Stimulated activated CD4-positive, alpha-beta T cell treated with anti-CD3 and anti-CD28 coated beads, Interleukin-4, amount 100 ng/mL, for 48 hours (primary cell): ENCODE measurements at places on chromosomes 1 and 21.

- DNase-seq = no peak
These were observed 1.1 kb upstream of the ABCD3 start for GRCh38 chr1:94416901-94417727.

DNA sequence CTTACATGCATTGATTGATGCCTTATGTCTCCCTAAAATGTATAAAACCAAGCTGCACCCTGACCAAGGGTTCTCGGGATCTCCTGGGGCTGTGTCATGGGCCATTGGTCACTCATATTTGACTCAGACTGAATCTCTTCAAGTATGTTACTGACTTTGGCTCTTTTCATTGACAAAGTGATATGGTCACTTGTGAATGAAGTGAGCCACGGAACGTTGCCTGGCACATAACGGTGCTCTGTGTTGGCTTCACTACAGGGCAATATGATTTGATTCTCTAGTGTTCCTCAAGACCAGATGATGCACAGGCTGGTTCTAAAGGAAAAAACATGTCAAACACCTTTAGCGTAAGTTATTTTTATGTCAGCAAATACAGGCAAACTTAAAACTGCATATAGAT lies 11.4 kb upstream of the IL10RB start:
- no peak for DNase-seq

- no peak for DNase-seq
These were observed 143.9 kb downstream of the KAZN start for GRCh38 chr1:14742181-14742980.

DNA sequence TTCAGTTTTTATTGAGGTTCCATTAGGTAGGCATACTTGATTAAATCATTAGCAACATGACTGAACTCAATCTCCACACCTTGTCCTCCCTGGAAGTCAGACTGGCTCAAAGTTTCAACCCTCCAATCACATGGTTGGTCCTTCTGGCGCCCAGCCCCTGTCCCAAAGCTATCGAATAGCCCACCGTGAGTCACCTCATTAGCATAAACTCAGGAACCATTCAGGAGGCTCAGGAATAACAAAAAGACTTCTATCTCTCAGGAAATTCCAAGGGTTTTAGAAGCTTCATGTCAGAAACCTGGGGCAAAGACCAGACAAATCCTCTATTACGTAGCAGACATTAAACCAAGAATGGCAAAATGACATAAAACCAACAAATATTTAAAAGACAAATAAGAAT lies 78.6 kb downstream of the RGS2 start:
- no peak for DNase-seq

GRCh38 chr1:168693197-168693871 lies 35.7 kb downstream of the DPT start:
- no peak for DNase-seq

GRCh38 chr1:176466514-176466913 lies 3.5 kb downstream of the PAPPA2 start:
- DNase-seq = no peak

- DNase-seq = no peak
These were observed 579.9 kb downstream of the DPYD start for GRCh38 chr1:97340951-97341350.

GRCh38 chr1:208183977-208184911 lies 59.9 kb downstream of the PLXNA2 start:
- no peak for DNase-seq

GRCh38 chr1:150780510-150780909 lies 14.9 kb upstream of the CTSS start:
- DNase-seq = no peak

GRCh38 chr1:51299185-51299885 lies 31.0 kb downstream of the TTC39A start:
- DNase-seq = no peak

DNA sequence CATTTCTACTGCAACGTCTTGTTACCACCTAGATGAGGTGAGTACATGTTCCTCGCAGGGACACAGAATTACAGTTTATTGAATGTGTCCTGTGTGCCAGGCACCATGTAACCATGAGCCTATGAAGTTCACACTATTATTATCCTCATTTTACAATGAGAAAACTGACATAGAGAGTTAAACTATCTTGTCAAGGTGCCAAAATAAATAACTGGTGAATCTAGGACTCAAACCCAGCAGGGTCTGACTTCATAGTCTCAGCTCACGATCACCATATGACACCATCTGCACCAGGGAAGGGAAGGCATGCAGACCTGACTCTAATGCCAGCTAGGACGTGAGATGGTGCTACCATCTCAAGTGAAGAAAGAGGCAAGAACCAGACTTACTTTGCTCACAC lies 2.4 kb downstream of the SELE start:
- DNase-seq = no peak

DNA sequence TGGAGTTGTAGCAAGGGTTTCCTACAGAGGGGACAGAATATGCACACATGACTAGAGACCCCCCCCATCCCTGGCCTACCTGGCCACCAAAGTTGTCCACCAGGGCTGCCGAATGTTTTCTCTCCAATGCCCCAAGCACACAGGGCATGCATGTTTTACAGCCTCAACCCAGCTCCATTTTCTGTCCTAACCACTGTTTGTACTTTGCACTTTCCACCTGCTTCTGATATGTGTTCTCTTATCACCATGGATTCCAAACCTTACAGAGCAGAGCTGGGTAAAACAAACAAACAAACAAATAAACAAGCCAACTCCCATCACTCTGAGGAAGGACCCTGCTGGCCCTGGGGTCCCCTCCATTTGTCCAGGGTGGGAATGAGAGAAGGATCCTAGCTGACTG lies 27.3 kb downstream of the CLIC6 start:
- no peak for DNase-seq

- DNase-seq = no peak
These were observed 1.9 kb downstream of the SORT1 start for GRCh38 chr1:109395602-109396512.

DNA sequence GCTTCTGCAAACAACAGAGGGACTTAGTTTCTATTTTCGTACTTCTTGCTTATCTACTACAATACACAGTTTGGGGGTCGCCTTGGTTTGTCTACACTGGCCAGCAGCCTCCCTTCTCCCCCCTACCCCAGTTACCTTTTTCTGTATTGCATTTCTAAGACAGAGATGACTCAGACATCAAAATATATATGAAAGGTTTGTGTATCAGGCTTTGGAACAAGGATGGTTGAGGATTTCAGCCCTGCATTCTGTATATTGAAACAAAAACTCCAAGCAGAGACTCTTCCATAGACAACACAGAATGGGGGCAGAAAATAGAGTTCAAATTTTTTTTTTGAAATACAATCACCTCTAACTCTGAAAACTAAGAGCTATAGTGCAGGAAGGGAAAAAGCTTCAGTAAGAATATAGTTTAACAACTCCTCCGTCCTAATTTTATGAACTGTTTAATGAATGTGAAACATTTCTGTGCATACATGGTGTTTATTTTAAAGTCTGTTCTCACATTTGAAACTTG lies 1.9 kb downstream of the SAMD13 start:
- no peak for DNase-seq

DNA sequence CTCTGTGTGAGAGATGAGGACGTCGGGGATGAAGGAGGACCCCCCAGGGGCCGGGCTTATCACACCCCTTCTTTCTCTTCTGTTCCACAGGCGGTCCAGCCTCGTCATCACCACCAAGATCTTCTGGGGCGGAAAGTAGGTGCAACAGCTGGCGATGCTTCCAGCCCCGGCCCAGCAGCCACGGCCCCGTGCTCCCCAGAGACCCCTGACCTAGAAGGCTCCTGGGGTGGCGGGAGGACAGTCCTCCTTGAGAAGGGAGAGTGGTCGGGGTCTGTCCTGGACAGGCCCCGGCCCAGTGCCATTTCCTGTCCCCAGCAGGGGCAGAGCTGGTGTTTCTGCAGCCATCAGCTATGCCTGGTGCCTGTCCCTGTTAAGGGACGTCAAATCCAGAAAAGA lies 41.7 kb downstream of the KCNAB2 start:
- DNase-seq = no peak

- no peak for DNase-seq
These were observed 557.2 kb upstream of the BEND5 start for GRCh38 chr1:49333906-49334305.

GRCh38 chr1:23126801-23127200 lies 41.9 kb downstream of the LUZP1 start:
- DNase-seq = no peak

DNA sequence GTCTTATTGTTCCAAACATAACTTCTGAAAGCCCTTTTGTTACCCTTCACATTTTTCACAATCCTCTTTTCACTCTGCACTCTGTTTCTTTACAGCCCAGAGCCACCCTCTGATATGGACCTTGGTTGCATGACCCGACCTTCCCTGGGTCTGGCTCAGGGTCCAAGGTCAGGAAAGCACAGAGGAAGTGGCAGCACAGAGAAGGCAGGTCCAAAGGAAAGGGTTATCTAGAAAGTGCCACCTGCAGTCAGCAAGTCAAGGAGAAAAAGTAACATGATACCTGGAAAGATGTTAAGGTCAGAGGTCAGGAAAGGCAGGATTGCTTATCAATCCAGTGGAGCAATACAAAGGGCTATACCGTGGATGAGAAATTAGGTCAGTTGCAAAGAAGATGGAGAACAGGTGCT lies 18.4 kb downstream of the BCAR3 start:
- DNase-seq = no peak

GRCh38 chr1:22534951-22535350 lies 28.3 kb upstream of the EPHA8 start:
- no peak for DNase-seq

DNA sequence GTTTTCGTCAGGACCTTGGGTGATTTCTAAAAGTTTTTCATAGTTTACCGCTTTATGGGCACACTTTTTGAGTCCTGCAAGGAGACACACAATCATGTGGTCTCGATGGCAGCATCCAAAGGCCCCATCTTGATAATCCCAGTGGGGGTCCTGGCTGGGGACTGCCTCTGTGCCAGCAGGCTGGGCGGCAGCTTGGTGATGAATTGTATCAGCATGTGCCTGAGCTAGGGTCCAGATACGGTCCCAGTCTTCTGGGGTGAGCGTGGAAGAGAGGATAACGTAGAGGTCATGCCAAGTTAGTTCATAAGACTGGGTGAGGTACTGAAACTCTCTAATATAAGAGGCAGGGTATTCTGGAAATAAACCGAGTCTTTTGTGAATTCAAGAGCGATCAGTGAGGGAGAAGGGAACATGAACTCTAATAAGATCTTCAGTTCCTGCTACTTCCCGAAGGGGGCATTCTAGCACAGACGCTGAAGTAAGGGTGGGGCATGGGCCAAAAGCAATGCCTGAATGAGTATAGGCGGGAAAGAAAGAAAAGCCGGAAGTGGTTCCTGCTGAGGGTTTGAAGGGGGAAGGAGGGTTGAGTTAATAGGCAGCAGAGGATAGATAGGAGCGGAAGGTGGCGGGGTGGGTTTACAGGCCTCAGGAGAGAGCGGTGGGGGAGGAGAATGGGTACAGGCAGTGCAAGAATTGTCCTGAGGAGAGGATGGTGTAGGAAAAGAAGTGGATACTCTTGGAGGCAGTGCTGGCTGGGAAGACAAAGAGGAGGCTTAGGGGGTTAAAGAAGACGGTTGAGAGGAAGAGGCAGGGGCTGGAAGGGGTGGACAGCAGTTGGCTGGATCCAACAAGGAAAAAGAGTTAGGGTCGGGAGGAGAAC lies 1.6 kb downstream of the ERVH48-1 start:
- peak; percentile 68 for DNase-seq

GRCh38 chr1:100736324-100736723 lies 16.8 kb downstream of the VCAM1 start:
- DNase-seq = no peak

DNA sequence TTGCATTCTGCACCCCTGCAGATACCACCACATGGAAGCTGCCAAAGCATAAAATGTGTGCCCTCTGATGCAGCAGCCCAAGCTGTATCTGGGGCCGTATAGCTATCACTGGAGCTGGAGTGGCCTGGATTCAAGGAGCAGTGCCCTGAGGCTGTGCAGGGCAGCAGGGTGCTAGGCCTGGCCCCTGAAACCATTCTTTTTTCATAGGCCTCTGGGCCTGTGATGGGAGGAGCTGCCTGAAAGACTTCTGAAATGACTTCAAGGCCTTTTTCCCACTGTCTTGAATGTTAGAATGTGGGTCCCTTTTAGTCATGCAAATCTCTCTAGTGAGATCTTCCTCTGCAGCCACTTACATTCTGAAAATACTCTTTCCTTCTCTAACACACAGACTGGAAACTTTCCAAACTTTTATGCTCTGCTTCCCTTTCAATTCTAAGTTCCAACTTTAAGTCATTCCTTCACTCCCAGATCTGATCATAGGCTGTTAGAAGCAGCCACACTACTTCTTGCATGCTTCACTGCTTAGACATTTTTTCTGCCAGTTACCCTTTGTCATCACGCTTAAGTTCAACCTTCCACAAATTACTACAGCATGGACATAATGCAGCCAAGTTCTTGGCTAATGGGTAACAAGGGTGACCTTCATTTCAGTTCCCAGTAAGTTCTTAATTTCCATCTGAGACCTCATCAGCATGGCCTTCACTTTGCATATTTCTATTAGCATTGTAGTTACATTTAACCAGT lies 42.4 kb downstream of the DRAM2 start:
- no peak for DNase-seq

DNA sequence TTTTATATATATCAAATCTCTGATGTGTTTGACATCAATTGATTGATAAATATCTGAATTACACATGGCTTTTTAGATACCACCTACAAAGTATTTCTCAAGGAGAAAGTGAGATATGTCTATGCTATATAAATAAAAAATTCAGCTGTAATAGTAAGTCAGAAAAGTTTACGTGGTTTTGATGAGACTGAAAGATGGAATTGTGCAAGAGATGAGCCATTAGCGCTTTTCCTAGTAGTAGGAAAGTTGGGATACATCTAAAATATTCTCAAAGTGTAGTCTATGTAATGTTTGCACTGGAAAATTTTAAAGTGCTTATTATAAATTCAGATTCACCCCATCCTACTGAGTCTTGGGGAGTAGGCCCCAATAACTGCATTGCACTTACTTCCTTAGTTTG lies 49.1 kb downstream of the SGIP1 start:
- DNase-seq = no peak

GRCh38 chr1:117077267-117077666 lies 17.1 kb downstream of the TTF2 start:
- DNase-seq = no peak

DNA sequence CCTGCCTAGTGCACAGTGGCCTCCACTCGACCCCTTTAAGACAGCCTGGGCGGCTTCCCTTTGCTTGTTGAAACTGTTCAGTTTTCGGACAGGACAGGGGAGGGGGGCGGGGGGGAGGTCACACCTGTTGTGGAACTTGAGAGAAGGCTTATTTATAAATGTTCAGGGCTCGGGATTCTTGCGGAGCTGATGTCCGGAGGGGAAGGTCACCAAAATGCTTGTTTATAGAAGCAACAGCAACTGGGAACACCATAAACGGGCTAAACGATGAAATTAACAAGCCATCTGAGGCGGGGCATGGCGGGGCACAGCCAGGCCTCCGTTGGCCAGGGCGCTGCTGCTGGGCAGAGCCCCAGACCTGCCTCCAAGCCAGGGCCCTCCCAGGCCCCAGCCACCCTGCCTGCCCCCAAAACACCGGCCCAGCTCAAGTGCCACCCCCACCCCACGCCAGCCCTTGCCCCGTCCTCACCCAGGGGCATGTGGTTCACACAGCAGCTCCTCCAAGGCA lies 59.8 kb upstream of the CASZ1 start:
- no peak for DNase-seq
